ENCODE measurements at places on chromosomes 4 and X.

DNA sequence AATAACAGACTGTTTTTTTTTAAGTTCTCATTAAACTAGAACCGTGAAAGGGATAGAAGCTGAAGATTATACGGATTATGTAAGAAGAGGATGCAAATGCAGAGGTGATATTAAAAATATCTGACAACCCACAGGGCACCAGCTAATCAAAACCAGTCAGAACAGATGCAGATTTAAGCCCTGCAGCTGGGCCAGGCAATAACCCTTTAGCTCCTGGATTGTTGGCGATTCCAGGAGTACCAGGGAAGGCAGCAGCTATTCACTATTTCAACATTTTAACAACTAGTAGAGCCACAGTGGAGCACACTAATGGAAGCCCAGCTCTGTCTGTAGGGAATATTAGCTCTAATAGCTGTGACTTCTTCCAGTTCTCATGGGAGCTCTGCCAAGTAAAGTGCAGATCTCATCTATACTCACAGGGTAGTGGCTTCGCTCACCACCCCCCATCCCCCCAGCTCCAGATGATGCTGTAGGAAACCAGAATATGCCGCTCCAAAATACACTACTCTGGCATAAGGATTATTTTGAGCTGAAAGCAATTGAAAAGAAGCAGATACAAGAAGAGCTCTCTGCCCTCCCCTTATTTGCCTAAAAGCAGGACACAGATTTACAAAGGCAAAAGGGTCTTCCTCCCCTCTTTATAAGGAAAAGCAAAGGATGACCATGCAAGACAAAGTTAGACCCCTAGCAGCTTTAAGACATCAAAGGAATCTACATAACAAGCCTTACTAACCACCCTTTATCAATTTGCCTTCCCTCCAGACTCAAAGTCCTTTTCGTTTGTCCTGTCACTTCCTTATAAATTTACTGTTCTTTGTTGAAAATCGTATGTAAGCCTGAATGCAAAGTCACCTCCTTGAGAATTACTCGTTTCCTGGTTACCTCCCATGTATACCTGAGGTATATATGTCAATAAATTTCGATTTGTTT is 13.7 kb downstream of the SCD5 start:
- DNase-seq, result no peak

- DNase-seq, result no peak
Measured at GRCh38 chrX:19403696-19404095, 60.0 kb downstream of the PDHA1 start.

DNA sequence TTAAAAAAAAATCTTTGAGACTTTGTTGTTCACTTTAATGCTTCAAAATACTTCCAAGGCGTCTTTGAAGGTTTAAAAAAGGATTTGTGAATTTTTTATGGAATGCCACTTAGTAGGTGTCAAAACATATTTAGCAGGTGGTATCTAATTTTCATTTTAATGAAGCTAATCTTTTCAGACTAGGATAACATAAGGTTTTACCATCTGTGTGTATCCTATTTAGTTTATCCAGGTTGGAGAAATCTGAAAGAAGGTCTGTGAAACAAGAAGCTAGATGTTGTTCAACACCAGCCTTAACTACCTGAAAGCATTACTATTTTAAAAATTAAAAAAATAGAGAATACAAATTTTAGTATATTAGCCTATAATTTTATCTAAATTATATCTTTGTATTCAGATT is 193.4 kb downstream of the GRID2 start:
- DNase-seq, result no peak

DNA sequence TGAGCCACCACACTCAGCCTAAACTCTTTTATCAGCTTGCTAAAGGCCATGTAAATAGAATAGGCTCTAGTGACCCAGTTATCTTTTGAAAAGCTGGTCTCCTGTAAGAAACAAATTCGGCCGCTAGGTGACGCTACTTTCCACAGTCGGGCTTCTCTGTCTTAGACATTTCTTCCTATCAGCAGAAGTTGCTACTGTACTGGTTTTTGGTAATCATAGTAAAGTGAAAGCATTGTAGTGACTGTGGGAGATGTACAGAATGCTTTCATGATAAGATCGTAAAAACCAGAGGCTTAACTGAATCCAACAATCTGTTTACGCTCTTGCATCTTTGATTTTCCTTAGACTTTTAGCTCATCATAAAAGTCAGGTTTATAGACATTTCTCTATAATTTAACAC is 82.6 kb downstream of the GK start:
- DNase-seq, result no peak

DNA sequence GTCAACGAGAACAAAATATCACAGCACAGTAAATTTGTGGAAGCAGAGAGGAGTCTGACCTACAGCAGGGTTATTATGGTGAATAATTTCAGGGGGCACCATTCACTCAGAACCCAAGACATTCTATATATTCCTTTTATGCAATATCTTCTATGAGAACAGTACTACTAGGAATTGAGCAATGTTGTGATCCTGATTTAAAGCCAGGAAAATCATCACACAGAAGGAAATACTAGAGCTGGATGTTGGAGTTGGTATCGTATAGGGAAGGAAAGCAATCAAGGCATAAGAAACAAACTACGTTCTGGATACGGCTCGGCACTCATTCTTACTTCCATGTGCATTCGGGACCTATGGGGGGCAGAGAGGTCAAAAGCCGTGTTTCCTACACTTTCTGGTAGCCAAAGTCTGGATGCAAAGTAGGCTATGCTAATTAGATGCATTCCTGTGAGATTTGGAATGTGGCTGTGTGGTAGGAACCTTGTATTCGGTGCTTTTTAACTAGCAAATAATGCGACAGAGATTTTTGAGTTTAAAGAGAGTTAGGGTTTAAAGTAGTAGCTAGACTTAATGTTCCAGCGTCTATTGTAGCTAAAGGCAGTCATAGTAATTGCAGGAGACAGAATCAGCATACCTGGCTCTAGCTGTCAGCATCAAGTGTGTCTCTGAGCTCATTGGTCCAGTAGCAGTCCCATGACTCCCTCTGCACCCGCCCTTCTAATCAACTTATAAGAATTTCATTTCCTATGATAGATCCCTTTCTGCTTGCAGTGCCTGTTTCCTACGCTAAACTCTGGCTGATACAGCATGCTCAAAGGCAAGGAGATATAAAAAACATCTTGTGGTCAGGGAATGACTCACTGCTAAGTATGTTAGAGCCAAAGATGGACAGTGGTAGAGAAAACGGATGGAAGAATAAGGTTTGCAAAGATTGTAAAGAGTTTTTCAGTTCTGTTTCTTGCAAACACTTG is 43.3 kb upstream of the PDGFC start:
- peak; percentile 69 for DNase-seq
